ENCODE measurements at places on chromosomes 3 and 15.

GRCh38 chr3:156160647-156161046, 40.3 kb downstream of the KCNAB1 start:
- DNase-seq: no peak

DNA sequence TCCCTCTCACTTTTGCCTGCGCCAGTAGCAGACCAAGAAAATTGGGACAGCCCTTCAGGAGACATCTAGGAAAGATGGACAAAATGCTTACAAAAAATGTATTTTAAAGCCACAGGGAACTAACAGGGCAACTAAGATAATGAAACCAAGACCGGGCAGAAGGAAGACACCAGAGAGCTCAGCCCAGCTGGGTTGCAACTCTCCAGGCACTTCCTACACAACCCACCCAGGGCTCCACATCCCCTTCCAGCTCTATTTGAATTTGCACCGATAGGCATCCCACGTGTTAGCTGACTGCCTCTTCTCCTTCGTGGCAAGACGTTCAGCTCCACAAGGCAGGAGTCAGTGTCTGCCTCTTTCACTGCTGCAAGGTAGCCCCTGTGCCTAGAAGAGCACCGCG, 6.6 kb upstream of the ATP10A start:
- DNase-seq: no peak

DNA sequence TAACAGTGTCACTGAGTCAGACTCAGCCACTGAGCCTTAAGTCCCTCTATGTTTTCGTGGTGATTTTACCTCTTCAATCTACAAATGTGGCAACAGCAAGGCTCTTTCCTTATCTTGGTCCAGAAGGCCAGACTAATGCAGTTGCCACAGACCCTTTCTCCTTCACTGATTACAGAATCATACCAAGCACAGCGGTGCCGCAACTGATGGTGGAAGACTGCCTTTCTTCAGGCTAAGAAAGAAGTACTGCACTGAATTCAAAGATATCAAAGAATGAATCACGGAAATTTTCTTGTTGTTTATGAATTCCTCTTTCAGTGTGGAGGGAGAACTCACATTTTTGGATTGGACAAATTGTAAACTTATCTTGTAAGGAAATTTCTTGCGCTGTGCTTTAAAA, 18.6 kb downstream of the DCP1A start:
- DNase-seq: no peak

DNA sequence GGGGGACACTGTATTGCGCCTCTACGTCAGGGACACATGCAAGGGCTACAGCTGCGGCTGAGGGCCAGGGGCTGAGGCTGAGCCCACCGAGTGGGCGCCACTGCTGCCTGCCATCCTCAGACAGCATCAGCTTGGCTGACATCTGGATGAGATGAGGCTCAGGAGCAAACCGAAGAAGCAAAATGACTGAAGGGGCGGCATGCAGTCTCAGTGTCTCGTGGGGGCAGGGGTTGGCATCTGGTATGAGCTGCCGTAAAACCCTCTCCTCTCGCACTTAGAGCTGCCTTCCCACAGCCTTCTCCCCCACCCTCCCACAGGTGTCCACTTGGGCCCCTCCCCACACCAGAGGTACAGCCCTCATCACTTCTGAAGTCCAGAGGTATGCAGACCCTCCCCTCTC, 24.2 kb upstream of the CMTM7 start:
- no peak for DNase-seq

- DNase-seq: no peak
These were observed 80.5 kb downstream of the SNRK start for GRCh38 chr3:43366885-43367284.

GRCh38 chr3:48245136-48245535, 4.2 kb downstream of the ZNF589 start:
- DNase-seq: no peak

DNA sequence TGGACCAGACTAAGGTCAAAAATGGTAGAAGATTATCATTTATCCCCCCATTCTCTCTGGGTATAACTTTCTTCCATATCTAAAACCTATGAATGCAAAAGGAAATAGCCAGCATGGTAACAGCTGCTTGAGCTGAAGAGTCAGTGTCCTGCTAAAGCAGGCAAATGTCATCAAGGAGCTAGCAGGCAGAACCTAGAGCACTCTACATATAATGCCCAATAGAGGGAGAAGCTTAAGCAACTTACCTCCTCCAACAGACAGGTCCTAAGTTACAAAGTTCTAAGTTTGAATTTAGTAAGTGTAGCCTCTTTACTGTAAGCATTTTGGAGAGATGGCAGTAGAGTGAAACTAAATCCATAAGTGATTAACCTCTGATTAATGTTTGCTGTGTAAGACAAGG, 7.7 kb downstream of the RAF1 start:
- DNase-seq: no peak

DNA sequence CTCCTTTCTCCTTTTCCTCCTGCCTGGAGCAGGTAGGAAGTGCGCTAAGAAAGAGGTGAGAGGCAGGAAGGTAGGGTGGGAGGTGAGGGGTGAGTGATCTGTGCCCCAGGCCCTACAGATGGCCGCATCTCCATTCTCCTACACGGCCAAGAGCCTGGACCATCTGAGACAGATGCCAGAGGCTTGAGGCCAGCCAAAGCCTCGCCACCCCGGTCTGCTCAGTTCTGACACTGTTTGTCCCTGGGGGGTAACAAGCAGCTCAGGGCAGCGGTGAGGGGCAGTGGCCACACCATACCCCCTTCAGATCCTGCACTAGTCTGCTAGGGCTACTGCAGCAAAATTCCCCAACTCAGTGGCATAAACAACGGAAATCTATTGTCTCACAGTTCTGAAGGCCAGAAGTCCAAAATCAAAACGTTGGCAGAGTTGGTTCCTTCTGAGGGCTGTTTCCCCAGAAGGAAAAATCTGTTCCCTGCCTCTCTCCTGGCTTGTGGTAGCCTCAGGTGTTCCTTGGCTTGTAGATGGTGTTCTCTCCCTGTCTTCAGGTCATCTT, 28.4 kb downstream of the ADCY5 start:
- DNase-seq: no peak

- DNase-seq: no peak
These were observed 1.1 kb downstream of the RPS17 start for GRCh38 chr15:82538961-82539690.

DNA sequence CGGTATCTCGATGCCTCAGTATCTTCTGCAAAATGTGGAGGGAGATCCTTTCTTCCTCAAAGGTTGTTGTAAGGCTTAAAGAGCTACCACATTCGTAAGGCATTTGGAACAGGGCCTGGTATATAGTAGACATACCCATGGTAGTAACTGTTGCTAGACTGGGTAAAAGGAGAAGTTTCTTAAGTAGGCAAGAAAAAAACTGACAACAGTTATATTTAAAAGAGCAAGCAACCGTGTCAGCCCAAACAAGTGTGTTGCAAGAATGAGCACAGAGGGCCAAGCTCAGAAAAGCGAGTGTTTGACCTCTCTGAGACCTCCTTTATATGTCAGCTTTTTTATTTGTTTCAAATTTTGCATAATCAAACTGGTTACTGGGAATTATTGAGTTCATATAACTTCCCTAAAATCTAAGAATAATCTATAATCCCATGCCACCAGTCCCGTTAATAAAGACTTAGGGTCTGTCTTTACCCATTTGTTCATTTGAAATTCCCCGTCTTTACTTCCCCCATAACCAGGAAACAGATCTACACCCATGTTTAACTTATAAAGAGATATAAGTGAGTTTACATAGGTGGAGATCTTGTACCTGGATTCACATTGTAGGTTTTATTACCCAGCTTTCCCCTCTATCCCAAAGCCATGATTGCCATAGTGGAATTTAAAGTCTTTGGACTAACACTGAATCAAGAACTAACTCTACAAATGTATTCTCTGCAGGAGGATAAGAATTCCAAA, 7.3 kb downstream of the B3GNT5 start:
- no peak for DNase-seq

GRCh38 chr3:264394-265156, 68.0 kb downstream of the CHL1 start:
- DNase-seq: no peak

Measured in stimulated activated CD8-positive, alpha-beta memory T cell treated with anti-CD3 and anti-CD28 coated beads, Interleukin-7, amount 100 ng/mL, for 1 hour (primary cell).